Renal cortical epithelial cell (primary cell): ENCODE measurements at places on chromosomes 3 and 15. TPM values are rescaled to one million over a fixed set of nuclear protein-coding genes. Genes with fewer than 3 reads are reported as not detected.

- peak; percentile 13 for DNase-seq
Observed at GRCh38 chr3:129282727-129283327, 4.2 kb downstream of the HMCES start.

GRCh38 chr3:124059580-124059979 is 67.7 kb upstream of the ROPN1 start:
- peak; percentile 6 for DNase-seq

The PLEKHO2 gene
- 8.7 and 11.9 TPM in 2 replicates for total RNA-seq

The LRRC15 gene
- total RNA-seq, result not detected in 2 replicates

DNA sequence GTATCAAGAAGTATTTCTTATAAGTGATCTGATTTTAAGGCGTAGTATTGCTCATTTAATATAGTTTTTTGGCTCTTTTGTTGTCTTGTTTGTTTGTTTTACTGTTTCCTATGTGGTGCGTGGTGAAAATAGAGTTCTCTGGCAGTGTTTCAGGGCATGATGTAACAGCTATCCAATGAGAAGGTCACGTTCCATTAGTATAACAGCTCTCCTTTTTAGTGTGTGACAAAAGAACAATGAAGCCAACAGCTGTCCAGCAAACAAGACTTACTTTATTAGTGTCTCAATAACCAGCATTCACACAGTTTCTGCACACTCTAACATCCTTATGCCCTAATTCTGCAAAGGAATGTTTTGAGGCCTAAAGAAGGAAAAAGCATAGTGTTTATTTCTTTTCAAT is 127.9 kb downstream of the SLC25A26 start:
- no peak for DNase-seq

- DNase-seq, result peak; percentile 91
Observed at GRCh38 chr3:134312072-134312872, 61.6 kb upstream of the RYK start.
